ENCODE measurements at places on chromosomes 2 and 18. TPM values are rescaled to one million over a fixed set of nuclear protein-coding genes. Genes with fewer than 3 reads are reported as not detected.
A peak's percentile ranks its signal among the peaks of the same experiment; 100 is the strongest.

DNA sequence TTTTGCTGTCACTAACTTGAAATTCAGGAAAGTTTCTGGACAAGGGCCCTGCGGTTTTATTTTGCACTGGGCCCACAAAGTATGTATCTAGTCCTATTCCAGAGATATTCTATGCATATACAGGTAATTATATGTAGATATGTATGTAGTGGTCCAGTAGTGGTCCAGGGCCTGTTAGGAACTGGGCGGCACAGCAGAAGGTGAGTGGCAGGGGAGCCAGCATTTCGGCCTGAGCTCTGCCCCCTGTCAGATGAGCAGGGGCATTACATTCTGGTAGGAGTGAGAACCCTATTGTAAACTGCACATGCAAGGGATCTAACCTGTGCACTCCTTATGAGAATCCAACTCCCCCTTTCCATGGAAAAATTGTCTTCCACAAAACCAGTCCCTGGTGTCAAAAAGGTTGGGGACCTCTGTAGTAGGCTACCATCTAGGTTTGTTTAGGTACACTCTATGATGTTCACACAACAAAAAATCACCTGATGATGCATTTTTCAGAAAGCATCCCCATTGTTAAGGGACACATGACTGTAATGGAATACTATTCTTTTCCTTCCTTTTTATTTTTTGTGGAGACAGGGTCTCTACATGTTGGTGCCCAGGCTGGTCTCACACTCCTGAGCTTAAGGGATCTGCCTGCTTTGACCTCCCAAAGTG lies 2.8 kb upstream of the PPP4R3B start:
- no peak for DNase-seq

DNA sequence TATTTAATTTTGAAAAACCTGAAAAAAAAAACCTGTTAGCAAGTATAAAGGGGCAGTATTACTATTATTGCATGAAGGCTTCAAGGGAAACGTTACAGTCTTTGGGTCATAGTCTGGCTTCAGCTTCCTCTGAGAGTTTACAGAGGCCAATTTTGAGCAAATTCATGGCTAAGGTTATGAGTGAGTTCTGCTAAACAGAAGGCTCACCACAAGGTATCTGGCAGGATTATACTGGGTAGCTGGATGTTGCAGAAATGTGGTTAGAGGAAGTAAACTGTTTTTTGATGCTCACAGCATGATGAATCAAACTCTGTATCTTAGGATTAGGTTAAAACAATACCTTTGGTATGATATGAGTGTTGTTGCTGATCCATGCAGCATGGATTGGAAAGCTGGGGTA lies 9.3 kb downstream of the MRPL19 start:
- DNase-seq, result no peak

GRCh38 chr2:113283704-113284284 lies 5.1 kb upstream of the PAX8 start:
- peak; percentile 60 for DNase-seq

DNA sequence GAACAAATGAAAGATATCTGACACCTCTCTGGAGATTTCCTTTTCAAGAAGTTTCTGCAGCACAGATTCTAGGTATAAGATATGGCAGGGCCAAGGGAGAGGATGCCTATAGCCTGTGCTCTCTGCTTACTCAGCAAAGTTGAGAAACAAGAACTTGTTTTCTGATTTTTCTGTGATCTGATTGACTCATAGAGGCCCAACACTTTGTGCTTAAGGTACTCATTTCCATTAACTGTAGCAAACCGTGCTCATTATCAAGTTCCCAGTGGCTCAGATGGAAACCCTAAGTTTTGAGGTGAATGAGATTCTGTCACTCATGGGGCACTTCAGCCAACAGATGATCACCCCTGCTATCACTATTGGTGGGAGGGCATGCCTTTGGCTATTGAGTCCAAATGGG lies 124.3 kb downstream of the SP100 start:
- no peak for DNase-seq

DNA sequence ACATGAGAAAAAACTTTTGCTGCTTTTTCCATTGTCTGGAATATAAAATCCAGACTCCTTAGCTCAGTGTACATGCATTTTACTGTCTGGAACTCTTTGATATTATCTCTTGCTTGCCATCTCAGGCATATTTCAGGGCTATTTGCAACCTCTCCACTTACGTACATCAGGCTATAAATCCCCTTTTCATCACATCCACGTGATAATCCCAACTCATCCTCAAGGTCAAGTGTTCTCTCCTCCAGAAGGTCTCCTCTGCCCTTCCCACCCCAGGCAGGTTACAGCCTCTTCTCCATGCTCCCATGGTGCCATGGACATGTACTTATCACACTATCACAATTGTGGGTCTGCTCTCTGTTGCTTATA lies 202.5 kb upstream of the RBMS1 start:
- no peak for DNase-seq

DNA sequence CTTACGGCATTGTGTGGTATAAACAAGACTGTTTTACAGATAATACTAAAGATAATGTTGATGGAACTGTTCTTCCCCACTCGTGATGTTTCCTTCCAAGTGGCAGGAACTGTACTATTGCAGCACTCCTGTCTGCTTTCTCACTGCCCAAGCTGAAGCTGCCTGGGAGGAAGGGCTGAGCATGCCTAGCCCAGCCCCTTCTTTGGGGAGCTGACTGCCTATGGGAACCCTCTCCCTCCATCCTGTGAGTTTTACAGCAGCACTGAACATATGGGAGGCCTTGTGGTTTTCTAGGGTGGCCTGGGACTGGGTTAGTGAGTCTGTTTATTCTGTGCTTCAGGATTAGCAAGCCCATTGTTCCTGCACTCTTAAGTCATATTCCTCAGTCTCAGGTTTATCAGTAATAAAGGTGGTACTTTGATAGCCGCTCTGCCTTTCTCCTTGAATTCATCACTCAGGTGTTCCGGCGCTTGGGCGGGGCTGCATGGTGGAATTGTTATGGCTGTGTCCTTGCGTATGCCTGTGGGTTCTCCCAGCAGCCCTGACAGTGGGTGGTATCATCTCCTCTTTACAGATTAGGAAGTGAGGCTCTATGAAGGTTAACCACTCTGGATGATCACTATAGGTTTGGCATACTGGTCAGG lies 379.7 kb downstream of the PTPRM start:
- DNase-seq, result no peak

DNA sequence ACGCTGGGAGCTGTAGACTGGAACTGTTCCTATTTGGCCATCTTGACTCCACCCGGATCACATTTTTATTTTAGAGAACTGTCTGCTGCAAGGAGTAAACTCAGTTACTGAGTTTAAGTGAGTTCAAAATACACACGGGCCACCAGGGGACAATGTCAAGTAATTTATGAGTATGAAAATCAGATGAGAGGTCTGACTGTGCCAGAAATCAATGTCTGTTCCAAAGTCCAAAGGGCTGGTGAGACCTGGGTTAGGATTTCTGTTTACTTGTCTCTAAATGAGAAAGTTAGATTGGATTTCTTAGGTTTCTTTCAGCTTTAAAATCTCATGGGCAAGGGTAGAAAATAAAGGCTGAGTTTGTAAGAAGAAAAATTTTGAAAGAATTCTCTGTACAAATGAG lies 465.8 kb upstream of the MEIS1 start:
- no peak for DNase-seq

- no peak for DNase-seq
Measured at GRCh38 chr2:26172871-26173775, at the start of gene GAREM2. Gene GAREM2, plus strand, starts transcription at chr2:26173088. Its CDS starts 133 bp downstream, at chr2:26173221.

DNA sequence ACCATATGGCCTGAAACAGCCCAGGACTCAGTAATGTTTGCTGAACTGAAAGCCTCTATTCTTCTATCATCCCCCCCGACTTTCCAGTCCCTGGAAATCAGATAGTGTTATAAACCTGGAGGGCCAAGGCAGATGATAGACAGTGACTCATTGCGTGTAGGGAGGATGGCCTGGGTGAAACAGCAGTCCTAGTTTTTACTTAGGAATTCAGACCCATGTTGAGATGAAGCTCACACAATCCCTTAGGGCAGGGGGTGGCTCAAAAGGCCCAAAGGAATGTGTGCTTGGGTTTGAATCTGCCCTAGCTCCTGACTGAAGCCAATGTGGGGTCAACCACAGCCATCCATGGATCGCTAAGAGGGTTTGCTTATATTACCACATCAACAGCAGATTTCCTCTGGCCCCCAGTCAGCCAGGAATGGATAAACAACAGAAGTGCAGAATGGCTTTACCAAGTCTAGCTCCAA lies 43.9 kb upstream of the STPG4 start:
- no peak for DNase-seq

- DNase-seq, result no peak
Measured at GRCh38 chr18:79788734-79789085, 9.0 kb upstream of the KCNG2 start.

- no peak for DNase-seq
Measured at GRCh38 chr2:32534831-32535230, 93.0 kb upstream of the TTC27 start.

DNA sequence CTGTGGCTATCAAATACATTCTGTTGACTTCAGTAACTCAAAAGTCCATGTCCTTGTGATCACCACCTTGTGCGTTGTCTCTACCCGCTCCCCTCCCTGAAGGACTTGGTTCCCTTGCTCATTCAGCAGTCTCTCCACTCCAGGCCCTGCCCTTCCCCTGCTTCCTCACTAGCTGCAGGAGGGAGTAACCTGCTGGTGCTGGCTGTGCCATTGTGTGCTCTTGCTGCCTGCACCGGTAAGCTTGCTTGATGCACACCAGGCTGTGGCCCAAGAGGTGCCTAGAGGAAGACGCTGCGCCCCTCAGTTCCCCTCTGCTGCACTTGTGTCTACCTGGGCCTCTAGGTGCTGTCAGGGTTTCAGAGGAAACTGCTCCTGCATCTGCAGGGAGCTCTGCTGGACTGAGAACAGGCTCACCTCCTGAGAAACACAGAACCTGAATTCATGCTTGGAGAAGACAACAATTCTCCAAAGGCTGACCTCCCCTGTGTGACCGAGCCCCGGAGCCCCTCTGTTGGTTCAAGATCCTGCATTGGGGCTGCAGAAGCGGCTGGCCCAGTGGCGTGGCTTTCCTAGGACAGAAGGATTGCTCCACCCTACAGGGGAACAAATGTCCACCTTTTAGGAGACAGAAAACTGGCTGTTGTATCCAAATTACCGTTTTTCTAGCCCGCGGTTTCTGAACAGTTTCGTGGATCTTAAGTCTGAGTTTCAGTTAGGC lies 33.6 kb downstream of the PTPRM start:
- DNase-seq, result no peak

GRCh38 chr18:78492813-78493371 lies 486.7 kb upstream of the SALL3 start:
- no peak for DNase-seq

DNA sequence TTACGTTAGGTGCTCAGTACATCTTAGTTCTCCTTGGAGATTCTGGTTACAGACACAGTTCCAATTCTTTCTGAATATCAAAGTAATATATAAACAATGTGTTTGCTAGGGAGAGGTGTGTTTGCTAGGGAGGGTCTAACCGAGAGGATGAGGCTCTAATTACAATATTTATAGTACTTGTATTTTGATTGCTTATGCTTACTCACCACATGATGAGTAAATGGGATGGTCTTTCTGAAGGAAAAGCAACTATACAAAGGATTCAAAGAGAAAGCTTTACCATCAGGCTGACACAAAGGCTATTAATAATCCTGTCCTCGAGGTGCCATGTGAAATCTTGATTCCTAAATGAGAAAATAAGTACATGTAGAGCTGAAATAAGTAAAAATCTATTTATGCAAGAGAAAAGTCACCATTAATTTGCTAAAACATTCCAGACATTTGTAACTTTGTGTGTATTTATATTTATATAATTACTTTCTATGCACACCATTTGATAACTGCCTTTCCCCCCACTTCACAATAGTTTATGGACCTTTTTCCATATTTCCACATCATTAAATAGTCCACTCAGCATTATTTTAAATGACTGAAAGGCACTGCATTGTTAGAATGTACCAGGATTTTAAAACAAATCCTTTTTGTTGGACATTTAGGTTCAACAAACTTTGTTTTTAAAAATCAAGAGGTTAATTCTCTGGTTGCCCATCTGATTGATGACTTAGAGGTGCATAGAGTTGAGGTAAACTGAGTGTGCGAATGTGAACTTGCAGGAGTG lies 94.5 kb upstream of the FN1 start:
- DNase-seq, result no peak

DNA sequence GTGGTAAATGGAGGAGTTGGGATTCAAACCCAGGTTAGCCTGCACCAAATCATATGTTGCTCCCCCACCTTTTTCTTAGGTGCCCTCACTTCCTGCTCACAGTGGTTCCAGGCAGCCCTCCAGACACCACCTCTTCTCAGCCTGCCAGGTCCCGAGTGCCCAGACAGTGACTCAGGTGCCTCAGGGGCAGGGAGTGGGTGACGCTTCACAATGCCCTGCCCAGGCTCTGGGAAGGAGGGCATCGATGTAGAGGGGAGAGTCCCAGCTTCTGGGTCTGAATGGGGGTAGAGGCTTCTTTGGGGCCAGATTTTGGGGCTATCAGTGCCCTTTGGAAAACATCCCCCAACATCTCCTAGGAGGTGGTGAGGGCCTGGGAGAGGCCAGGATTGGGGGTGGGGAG lies 5.2 kb upstream of the DNAJB2 start:
- no peak for DNase-seq

GRCh38 chr18:32422201-32422600 lies 48.5 kb downstream of the GAREM1 start:
- DNase-seq, result no peak

GRCh38 chr2:162994718-162995117 lies 156.2 kb upstream of the KCNH7 start:
- no peak for DNase-seq

DNA sequence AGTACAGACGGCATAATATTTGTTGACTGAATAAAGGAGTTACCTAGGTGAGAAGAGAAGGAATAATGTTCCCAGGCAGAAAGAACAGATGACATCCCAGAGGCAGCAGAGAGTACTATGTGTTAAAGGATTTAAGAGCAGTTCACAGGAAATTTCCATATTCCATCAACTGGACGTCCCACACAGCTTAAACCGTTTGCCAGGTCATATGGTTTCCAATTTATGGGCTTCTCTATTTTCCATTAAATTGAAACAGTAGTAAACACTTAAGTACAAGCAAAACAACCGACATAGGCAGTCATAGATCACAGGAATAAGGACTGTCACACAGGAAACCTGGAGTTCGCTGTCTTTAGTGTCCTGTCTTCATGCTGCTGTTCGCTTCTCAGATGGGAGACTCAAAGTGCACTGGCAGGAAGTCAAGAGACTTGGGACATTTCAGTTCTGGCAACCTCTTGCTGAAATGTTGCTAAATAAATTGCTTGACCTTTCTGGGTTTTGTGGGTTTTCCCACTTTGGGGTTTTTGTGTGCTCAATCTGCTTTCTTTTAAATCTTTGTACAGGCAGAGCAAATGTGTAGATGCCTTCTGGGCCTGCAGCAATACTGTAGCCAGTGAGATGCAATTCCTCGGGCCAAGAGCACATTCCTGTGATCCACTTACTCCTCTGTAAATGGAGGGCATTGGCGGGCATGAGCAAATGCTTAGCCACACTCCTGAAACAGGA lies 5.8 kb upstream of the PIEZO2 start:
- DNase-seq, result no peak

GRCh38 chr2:112880696-112881095 lies 30.3 kb upstream of the IL37 start:
- no peak for DNase-seq

GRCh38 chr18:50192995-50193795 lies 1.8 kb downstream of the MYO5B start:
- no peak for DNase-seq

GRCh38 chr2:131077966-131078365 lies 15.3 kb downstream of the FAM168B start:
- no peak for DNase-seq

GRCh38 chr2:98408155-98408554 lies 36.5 kb upstream of the INPP4A start:
- DNase-seq, result no peak

SULT1C4 gene
- 3.2 TPM for total RNA-seq

KIAA1328 gene
- total RNA-seq, result 3.4 TPM

TRABD2A gene
- 0.62 TPM for total RNA-seq
